Right forelimb (tissue), 1 donor: ENCODE measurements at places on chromosomes 4 and X.

DNA sequence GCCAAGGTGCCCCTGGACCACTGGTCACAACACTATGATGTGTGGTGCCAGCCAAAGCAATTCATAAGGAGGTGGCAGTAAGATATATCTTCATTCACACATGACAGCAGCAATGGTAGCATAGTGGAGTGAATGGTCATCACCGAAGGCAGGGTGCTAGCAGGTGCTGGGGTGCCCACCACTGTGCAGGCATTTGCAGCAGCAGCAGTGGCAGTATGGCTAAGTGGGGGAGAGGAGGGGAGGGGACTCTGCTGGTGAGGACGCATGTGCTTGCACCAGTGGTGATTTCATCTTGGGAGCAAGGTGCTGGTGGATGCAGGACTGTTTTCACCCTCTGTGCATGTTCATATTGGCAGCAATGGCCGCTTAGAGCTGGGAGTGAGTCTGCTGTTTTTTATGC, 419.1 kb upstream of the KLHL4 start:
- DNase-seq, result no peak

DNA sequence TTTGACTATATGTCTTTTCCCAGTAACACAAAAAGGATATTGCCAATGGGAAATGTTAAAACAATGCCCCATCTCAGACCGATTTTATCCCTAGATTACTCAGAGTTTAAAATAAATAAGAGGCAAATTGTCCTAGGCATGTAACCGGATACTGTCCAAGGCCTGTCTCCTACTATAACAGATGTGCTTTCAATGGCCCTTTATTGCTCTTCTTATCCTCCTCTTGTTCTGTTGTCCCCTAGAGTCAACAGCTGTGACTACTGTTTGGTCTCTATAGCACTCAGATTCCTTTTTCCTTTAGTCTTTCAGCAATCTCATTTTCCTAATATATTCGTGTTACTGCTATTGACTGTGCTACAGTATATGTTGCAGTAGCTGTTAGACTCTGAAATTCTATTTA, 66.8 kb upstream of the PLS3 start:
- DNase-seq, result no peak

GRCh38 chr4:183146478-183146877, 47.4 kb downstream of the WWC2 start:
- DNase-seq, result no peak

GRCh38 chr4:136864604-136865185, 667.6 kb downstream of the PCDH18 start:
- no peak for DNase-seq

DNA sequence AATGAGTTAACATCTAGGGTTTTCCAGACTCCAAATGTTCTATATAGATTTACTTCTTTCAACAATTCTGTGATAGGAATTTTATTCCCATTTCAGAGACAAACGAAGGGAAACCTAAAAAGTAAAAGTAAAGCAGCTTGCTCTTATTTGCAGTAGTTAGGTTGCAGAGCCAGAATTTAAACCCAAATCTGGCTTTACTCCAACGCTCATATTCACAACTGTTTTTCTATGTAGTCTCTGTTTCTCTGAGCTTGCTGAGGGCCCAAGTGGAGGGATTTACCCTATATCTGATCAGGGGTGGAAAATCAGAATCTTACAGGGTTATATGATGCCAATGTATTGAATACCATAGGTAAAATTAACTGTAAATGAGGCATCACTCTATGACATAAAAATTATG, 599.1 kb upstream of the GRIA3 start:
- no peak for DNase-seq

DNA sequence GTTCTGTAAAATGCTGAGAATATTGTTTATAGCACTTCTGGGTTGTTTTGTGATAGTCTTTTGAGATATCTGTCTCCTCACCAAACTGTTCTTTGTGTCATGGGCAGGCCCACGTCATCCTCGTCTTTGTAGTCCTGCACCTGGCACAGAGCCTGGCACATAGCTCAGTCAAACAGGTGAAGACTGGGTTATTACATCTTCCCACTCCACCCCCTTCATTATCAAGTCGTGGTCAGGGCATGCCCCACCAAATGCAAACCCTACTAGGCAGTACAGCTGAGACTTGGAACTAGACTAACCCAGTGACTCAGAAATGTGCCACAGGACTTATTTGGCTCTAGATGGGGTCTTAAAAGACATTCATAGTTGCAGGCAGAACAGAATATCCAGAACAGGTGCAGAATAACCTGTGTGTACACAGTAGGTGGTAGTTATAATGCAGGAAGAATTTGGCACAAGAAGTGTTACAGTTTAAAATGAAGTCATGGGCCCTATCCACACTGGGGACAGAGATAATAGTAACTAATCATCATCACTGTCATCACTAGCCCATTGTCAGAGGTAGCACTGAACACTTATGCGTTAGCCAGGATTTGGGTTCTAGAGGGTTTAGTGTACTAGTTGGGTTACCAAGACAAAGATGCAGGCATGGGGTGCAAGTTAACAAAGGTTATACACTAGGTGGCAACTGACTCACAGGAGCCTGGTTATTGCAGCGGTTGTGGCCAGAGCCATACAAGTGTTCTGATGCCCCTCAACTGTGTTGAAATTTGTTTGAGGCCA, 74.9 kb downstream of the TBL1X start:
- no peak for DNase-seq

DNA sequence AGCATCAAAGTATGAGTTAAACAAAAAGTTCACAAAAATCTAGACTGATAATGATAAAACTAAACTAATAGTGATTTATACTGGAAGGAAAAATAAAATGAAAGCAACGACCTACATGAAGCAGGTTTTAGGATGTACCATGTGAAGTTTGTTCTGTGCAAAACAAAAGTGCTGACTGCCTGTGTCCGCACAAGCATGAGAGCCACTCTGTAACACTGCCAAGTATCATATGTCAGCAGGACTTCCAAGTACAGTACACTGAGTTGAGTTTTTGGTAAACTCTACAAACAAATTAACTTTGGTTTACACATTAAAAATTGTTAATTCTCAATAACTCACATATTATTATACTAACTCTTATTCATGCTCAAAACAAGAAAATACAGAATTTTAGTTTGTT, 459.0 kb downstream of the PDGFC start:
- no peak for DNase-seq

DNA sequence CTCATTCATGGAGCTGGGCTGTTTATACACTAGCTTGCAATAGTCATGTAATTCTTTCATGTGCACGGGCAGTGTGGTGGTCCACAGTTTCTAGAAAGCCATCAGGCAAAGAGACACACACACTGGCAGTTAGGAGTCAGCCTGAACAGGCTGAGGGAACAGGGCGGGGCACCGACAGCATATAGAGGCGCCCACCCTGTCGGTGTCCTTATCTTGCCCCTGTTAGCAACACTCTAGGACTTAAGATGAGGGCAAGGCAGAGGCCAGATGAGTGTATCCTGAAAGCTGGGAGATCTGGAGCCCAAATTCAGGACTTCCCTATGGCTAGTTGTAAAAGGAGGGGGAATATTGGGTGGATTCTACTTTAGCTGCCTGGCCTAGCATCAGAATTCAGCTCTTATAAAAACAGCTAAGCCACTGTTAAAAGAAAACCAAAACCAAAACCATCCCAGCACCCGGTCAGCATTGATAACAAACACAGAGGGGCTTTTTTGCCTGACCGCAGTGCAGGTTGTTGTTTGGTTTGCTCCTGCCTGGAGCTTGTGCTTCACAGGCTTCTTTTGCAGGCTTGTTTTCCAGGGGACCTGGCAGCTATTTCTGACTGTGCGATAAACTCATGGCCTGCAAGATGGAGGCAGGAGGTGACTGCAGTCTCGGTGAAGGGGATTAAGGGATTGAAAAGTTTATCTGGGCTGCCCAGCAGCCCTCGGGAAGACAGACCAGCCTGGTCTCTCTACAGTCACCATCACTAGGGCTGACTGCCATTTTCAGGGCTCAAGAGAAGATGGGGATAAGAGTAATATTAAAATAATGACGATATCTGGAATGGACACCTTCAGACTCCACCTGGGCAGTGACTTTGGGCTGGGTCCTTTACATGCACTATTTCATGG, 638.9 kb downstream of the MID1IP1 start:
- DNase-seq, result no peak

GRCh38 chr4:71241501-71242288, 97.1 kb upstream of the SLC4A4 start:
- no peak for DNase-seq

- DNase-seq, result no peak
These were observed 20.1 kb upstream of the FGFR3 start for GRCh38 chr4:1772853-1773538.

DNA sequence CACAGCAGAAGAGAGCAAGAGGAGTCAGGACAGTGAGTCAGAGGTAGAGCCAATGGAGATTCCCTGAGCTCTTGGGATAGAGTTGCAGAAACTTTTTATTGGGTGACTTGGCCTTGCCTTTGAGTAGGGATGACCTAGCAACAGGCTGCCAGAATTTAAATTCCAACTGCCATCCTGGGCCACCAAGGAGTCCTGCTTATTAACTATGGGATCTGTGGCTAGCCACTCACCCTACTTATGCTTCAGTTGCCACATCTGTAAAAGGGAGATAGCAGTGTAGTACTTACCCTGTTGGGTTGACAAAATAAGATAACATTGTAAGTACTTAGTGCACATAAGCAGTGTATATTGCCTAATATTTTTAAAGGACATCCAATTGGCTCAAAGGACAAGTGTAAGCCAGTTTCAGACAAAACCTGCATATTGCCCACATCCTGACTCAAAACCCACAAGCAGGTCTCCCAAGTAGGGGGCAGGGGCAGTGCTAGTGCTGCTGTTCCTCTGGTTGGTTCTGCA, 43.5 kb upstream of the TMEM164 start:
- DNase-seq, result no peak

DNA sequence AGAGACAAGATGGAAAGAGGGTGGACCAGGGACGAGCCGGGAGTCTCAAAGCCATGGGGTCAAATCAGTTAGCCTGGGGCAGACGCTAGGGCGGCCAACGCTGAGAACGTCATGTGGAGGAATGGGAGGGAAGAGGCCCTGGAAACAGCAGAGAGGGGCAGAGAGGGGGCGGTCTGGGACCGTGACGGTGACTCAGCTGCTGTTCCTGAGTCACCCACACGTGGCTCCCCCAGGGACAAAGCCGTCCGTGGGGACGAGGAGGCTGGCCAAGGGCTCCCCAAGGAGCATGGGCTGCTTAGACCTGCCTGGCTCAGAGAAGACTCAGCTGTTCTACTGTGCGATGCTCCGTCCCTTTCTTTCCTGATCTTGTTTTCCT, 108.4 kb upstream of the LRPAP1 start:
- no peak for DNase-seq

DNA sequence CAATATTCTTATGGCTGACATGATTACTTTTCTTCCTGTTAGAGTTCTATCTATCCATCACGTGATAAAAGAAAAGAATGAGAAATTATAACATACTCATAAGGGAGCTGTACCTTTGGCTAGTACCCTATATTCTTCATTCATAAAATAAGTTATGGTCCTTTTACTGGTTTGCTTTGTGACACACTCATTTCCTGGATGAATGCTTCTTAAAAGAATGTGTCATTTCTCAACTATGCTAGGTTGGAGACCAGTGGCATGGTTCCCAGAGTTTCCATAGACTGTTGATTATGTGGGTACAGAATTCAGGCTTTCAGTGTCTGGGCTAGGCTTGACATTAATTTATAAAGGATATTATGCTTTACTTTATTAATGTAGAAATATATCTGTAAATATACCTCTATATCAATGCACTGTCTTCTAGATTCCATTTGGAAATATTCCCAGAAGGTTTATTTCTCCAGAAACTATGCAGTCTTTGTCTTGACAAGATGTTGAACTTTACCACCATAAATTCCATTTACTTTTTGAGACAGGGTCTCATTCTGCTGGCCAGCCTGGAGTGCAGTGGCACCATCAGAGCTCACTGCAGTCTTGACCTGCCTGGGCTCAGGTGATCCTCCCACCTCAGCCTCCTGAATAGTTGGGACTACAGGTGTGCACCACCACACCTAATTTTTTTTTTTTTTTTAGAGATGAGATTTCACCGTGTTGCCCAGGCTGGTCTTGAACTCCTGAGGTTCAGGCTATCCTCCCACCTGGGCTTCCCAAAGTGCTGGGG, 23.8 kb downstream of the NUDT6 start:
- DNase-seq, result no peak

DNA sequence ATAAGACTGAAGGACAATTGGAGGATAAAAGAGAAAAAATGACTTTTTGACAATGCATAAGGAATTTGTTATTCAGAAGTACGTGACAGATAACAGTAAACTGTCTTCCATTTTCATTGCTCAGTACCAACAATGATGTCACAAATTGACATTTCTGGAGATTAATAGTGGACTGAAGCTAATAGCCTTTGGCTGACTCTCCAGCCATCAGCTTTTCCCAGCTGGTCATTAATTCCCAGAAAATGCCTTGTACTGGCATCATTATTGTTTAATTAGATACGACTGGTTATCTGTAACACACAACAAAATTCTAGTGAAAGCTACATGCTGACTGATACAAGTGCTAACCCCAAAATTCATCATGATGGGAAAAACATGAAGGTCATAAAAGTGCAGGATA, 147.9 kb upstream of the FGF13 start:
- no peak for DNase-seq

DNA sequence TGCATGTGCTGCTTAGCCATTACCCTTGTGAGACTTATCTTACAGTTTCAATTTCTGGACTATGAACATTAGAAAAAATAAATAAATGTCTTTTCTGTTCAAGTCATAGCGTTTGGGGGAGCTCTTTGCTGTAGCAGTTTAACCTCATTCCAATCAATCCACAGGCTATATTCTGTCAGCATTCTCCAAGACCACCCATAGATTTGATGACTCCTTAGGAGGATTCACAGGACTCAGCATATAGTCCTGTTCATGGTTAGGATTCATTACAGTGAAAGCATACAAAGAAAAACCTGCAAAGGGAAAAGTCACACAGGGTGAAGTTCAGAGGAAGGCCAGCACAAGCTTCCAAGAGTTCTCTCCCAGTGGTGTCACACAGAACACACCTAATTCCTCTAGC, 180.5 kb downstream of the ADAMTS3 start:
- DNase-seq, result no peak

DNA sequence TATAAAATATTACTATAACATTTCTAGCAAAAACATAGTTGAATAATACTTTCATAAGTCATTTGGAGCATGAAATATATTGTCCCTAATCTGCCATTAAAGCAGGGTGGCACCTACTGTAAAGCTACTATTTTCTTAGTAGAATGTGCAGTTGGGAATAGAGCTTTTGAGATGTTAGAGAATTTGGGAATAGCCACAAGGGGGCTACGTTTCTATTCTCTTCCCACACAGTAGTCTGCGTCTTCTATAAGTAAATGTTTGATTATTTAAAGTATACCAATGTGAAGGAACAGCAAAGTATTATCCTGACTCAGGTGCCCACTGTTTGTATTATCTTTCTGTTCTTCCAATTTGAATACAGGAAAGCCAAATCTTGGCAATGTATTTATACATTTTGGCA, 323.2 kb upstream of the GIMD1 start:
- no peak for DNase-seq

GRCh38 chr4:183329954-183330742, 7.9 kb upstream of the CLDN24 start:
- no peak for DNase-seq

DNA sequence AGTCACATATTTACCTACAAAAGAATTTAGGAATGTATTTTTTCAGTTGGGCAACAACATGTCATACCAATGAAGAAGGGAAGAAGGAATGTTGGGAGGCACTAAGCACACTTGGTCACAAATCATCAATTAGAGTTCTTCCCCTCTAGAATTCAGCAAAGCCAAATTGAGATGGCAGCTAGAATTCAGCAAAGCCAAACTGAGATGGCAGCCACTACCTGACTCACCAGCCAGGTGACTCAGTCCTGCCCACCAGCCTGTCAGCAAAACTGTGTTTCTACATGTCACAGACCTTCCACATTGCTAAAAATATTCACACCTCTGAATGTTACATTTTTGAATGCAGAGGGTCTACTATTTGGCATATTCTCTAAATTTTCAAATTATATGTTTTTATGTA, 63.2 kb upstream of the NOCT start:
- no peak for DNase-seq
